NCI-H526 treated with DMSO at 0.1 percent for 48 hours (cell line): ENCODE measurements at places on chromosomes 11 and 22.

- peak; percentile 23 for DNase-seq
These were observed 21.1 kb upstream of the TMPRSS13 start for GRCh38 chr11:117950301-117950700.

DNA sequence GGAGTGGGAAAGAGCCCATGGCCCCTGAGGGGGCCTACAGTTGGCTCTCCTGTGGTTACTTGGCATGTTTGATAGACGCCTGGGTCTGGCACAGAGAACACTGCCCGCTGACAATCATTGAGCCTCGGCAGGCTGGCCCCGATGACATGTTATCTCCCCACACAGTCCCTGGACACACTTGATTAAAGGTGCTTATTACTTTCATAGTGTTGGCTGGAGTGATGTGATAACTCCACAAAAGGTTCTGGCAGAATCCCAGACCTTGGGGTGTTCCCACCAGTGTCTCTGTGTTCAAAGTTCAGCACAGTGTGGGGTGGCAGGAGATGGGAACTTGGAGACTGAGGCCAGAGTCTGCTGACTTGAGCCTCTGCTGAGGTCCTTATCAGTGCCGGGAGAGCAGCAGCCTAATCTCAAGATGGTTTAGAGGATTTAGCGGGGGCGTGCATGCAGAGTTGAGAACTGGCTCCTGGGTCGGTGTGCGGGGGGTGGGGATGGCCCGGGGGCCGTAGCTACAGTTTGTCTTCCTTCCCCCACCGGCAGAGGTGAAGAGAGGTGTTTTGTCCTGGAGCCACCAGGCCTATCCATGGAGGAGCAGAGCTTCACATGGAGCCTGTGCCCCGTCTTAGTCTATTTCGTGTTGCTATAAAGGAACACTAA is 22.5 kb downstream of the PARVB start:
- DNase-seq = no peak

DNA sequence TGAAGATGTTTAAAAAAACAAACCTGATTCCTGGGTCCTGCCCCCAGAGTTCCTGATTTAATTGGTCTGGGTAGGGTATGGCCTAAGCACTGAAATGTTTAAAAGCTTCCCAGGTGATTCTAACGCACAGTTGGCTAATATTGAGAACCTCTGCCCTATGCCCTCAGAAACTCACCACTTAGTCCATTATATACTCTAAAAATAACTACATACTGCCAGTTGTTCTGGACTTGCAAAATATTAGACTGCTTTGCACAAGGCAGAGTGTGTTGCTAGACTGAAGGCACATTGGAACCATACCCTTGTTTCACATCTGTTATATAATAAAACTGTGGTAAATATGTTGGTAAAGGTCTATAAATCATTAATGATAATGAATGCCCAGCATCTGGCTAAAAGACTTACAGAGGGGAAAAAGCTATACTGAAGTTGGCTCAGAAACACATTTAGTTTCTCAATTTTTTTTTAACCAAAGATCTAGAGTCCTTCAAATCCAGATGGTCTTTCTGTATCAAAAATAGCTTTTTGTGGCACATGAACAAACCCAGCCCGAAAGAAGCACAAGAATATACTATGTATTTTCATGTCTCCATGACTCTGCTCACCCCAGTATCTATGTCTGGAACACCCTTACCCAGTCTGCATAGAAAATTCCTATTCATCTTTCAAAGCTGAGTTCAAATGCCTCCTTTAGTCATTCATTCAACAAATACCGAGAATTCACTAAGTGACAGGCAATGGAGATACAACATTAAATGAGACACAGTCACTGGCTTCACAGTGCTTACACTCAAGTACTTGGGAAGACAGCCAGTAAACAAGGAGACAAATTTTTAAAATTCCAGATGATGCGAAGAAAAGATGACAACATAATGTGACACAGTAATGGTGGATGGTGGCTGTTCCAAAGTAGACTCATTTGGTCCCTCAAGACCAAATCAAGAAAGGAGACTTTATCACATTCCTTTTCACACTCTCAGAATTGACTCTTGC is 44.1 kb downstream of the RBFOX2 start:
- DNase-seq = no peak

- no peak for DNase-seq
These were observed 80.8 kb downstream of the NAT10 start for GRCh38 chr11:34185926-34186841.

GRCh38 chr11:81792416-81792815 is 941.2 kb downstream of the FAM181B start:
- no peak for DNase-seq

- no peak for DNase-seq
These were observed 30.7 kb upstream of the TOLLIP start for GRCh38 chr11:1340111-1340510.

DNA sequence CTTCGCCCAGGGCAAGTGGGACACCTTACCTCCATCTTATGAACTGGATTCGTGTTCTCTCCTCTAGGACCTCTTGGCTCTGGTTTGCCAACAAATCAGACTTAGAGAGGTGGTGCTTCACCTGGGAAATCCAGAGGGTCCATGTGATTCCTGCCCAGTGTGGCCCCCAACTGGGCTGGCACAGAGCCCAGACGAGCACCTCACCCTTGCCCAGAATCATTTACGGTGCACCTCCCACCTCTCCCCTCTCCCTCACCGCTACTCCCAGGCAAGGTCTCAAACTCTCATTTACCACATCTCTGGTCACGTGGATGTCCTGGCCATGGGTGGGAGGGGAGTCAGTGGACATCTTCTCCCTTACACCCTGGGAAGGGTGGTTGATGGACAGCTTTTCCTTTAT is 1.1 kb downstream of the SPATA19 start:
- no peak for DNase-seq

DNA sequence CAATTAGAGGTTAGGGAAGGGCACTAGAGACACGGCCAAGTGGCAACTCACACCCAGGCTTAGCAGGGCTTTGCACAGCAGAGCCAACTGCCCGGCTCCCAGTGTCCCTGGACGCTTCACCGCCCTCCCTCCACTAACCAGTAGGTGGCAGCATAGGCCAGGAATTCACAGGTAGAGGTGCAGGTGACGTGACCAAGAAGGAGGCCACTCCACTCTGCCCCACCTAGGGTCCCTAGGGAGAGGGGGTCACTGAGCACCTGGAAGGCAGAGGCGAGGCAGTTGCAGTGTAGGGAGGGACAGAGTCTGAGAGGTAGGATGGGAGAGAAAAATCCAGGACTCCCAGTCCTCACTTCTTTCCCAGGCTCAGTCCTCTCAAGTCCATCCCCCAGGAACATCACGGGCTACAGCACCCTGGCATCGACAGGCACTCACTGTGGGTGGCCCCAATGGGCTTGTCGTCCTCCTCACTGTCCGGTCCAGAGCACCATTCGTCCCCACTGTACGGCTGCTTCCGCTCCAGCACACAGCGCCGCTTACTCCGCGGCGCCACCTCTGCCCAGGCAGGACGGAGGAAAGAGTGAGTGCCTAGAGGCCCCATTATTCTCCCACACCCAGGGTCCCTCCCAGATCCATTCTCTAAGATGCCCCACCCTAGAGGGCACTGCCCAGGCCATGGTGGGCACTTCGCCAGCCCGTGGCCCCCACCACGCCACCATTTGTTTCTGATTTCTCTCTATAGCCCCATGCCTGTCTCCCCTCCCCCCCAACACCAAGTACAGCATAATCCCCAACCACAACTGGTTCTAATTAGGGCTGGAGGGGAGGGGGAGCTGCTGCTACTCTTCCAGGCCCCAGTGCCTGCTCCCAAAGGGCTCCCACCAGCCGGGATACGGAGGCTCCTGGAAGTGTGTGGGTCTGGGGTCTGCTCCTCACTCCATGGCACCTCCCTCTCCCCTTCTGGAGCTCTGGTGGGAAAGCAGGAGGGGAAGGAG is 18.4 kb downstream of the BCL9L start:
- DNase-seq = peak; percentile 92

DNA sequence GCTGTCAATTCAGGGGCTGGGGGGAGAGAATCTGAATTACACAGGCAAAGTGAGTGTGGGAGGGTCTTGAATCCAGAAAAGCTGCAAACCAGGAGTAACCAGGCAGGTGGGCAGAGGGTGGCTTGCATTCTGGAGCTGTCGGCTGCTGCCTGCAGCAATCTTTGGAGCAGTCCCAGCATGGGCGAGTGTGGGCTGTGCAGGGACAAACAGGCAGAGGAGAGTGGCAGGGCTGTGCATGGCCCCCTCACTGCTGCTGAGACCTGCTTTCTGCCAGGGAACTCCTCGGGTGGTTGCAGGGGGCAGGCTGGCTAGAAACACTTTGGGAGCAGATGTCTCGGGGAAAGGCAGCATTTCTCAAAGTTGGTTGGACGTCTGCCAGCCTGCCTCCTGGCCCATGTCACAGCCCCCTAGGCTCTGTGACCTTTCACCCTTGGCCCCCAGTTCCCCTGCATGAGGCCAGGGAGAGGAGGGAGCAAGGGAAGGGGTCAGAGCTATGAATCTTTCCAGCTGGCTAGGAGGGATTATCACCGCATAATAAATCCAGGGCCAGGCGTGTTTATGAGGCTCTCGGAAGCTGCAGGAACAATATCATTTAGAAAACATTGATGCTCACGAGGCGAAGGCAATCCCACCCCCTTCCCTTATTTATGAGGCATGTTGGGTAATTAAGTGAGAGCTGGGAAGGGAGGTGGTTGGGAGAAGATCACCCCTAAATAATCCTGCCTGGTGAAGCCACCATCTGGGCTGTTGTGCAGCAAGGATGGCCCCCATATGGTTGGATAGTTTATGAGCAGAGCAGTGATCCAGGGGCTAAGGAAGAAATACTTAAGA is 212.3 kb upstream of the NCAM1 start:
- no peak for DNase-seq

- DNase-seq = no peak
These were observed 38.4 kb upstream of the THY1 start for GRCh38 chr11:119461229-119461963.

DNA sequence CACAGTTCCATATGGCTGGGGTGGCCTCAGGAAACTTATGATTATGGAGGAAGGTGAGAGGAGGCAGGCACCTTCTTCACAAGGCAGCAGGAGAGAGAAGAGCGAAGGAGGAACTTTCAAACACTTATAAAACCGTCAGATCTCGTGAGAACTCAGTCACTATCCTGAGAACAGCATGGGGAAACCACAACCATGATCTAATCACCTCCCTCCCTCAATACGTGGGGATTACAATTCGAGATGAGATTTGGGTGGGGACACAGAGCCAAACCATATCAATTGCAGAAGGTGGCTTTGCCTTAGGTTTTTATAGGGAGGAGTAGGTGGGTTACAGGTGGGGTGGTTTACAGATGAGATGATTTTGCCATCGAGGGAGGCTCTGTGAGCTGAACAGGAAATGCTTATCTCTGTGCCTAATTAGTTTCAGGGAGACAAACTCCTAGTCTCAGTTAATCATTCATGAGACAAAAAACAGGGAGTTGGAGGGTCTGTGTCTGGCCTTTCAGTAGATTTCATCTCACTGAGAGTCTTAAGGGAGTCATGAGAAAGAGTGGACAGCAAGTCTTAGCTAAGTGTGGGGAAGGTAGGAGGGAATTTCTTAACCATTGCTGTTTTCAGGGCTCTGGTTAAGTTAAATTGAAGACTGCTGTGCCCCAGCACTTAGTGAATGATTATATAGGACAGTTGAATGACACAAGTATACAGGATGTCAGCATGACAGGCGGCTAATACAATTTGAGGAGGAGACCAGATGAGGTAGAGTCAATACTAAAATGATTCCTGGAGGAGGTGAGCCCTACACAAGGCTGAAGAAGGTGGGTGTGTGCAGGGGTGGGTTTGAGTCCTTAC is 47.7 kb downstream of the CWC15 start:
- no peak for DNase-seq
